ENCODE measurements at places on chromosomes 1 and 21.

GRCh38 chr1:209783386-209783785 is 973 bp downstream of the C1orf74 start:
- DNase-seq = no peak

GRCh38 chr1:219467524-219467923 is 145.4 kb downstream of the ZC3H11B start:
- DNase-seq = no peak

GRCh38 chr1:31422505-31423319 is 9.7 kb downstream of the SERINC2 start:
- peak; percentile 84 for DNase-seq

DNA sequence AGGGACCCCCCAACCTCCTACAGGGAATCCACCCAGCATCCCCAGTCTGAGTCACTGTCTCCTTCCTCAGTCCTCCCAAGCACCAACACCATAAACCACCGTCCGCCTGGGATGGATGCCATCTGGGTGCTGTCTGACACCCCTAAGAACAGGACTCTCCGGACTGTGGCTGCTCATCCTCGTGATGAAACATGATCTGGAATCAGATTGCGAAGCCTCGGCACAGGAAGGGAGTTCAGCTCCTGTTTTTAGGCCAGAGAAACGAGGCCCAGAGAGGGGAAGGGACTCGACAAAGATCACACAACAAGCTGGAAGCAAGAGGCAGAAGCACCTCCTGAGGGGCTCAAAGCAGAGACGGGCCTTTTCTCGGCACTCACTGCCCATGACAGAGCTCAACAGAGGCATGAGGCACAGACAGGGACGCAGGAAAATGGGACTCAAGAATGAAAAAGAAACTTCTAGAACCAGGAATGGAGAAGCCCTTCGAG is 8.4 kb downstream of the KCNN3 start:
- DNase-seq = no peak

DNA sequence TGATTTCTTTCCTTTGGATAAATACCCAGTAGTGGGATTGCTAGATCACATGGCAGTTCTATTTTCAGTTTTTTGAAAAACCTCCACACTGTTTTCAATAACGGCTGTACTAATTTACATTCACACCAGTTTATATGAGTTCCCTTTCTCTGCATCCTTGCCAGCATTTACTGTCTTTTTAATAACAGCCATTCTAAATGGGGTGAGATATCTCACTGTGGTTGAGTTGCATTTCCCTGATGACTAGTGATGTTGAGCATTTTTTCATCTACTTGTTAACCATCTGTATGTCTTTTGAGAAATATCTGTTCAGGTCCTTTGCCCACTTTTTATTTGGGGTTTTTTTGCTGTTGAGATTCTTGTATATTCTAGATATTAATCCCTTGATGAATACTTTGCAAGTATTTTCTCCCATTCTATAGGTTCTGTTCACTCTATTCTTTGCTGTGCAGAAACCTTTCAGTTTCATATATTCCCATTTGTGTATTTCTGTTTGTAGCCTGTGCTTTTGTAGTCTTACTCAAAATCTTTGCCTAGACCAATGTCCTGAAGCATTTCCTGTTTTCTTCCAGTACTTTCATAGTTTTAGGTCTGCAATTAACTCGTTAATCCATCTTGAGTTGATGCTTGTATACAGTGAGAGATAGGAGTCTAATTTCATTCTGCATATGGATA is 7.3 kb downstream of the HENMT1 start:
- DNase-seq = no peak

- no peak for DNase-seq
Observed at GRCh38 chr21:23127973-23128372, 2129.8 kb downstream of the NCAM2 start.

- no peak for DNase-seq
Observed at GRCh38 chr1:15096293-15096692, 57.3 kb upstream of the TMEM51 start.

DNA sequence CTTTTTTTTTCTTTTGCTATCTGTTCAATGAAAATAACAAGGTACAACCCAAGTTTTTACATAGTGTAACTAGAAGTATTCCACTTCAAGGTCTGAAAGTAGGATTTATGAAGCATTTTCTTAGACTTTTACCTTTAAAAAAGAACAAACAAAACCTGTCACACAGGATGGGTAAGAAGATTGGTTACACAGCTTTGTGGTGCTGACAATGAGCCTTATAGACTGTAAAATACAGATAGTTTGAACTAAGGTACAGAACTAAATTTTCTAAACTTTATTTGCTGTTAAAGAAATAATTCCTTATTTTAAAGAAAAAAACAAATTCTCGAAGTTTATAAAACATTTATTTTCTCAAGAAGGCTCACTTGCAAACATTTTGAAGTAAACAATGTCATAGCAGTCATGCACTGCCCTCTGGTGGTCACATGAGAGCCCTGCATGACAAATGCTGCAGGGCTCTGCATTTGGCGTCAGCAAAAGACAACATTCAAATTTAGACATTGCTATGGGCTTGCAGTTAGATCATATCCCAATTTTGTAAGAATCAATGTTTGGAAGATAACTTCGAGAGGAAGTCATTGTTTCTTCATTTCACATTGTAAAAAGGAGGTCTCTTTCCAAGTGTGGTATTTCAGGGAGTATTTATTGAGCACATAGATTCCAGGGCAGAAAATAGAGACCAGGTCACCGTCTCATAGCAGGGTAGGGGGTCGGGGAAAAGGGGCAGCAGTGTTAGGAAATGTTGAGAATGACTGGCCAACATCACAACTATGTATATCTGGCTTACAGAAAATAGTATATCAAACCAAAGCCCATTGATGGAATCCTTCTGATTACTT is 115.3 kb upstream of the FMN2 start:
- peak; percentile 40 for DNase-seq
